ENCODE measurements at places on chromosomes 12 and 14.
A peak's percentile ranks its signal among the peaks of the same experiment; 100 is the strongest.

DNA sequence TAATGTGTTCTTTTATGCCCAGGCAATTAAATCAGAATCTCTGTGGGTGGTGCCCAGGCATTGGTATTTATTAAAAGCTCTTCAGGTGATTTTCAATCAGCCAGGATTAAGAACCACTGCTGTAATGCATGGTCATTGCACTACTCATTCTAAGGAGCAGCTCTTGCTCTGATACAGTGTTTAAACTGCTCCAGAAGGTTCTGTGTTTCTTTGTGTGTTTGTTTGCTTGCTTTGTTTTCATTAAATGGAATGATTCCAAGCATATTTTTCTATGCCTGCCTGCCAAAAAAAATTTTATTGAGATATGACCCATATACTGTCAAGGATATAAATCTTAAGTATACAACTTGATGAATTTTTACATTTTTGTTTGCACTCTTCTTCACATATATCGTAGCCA lies 54.0 kb downstream of the KCNK13 start:
- DNase-seq: no peak

- peak; percentile 38 for DNase-seq
These were observed 1.4 kb downstream of the TRMT61A start for GRCh38 chr14:103530390-103530789.

DNA sequence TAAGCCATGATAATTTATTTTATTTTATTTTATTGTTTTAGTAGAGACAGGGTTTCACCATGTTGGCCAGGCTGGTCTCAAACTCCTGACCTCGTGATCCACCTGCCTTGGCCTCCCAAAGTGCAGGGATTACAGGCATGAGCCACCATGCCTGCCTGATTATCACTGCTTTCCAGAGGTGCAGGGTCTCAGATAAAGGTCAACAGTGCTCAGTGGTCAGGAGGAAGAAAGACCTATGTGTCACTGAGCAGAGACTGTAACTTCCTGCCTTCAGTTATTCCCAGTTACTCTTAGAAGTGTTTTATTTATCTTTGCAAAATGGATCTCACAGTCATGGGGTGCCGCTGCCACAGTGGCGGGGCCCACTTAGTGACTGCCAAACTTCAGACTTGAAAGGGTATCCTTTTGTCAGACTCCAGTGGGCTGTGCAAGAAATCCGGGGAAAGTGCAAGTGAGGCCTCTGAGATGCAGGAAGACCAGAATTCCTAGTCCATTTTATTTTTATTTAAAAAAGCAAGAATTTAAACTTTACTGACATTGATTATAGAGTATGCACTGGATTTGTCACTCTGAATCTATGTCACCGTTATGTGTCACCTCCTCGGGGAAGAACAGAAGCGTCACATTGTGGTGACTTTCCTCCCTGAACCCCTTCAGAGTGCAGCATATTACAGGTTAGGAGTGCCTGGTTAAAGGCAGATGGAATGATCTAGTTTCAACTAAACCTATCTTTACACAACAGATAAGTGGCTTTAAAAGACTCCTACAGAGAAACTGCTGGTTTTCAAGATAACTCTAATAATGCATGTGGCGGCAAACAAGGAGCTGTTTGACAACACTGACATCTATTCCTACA lies 59.1 kb upstream of the BICD1 start:
- DNase-seq: no peak

DNA sequence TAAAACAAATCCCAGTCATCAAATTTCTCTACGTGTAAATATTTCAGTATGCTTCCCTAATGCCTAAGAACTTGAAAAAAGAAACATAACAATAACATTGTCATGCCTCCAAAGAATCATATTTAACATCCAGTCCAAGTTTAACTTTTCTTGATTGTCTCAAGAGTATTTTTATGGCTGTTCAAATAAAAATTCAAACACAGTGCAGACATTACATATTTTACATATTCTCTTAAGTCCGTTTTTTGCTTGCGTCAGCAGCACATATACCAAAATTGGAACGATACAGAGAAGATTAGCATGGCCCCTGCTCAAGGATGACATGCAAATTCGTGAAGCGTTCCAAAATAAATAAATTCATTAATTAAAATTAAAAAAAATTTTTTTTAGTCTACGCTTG lies 23.3 kb upstream of the EEA1 start:
- peak; percentile 62 for DNase-seq

- DNase-seq: no peak
These were observed 499.2 kb downstream of the CCER1 start for GRCh38 chr12:90455756-90456155.

DNA sequence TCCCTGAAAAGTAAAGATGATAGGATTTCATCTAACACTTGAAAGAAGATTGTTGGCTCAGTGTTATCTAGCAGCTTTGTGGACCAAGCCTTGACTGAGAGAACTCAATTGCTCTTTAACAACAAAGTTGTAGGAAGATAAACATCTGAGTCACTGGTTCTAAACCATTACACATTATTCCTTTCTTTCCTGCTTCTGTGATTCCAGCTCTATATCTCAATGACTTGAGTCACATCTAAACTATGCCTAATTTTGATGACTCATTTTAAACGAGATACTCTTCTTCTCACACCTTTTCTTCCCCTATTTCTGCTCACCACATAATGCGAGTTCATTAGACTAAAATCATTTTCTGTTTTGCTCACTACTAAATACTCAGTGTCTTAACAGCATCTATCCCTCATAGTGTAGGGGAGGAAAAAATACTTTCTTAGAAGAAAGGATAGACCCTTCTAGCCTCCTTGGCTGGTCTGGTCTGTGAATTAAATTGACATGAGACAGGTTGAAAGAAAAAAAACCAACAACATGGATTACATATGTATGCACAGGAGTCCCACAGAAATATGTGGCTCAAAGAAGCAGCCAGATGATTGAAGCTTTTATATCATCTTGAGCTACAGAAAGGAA lies 201.4 kb downstream of the C12orf50 start:
- peak; percentile 38 for DNase-seq
